Liver (tissue), 10 donors: ENCODE measurements at places on chromosomes 7 and 10. TPM values are rescaled to one million over a fixed set of nuclear protein-coding genes. Genes with fewer than 3 reads are reported as not detected.

DNA sequence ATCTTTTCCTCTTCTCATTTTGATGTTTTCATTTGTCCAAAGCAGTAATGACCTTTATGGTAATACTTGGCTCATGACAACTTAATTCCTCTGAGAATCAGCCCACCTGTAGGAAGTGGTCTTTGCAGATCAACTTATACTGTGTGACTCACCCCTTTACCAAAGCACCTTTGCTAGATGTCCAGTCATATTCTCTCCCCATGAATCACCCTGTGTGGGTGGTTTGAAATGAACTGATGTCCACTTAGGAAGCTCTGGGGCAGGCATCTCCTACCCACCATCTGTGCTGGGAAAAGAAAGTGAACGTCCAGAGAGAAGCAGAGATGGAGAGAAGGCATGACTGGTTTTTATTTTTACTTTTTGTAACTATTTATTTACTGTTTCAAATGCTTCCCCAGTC is 410.3 kb downstream of the KIF20B start:
- H3K27ac ChIP-seq = no peak overlapping the region
- H3K36me3 ChIP-seq = no peaks in the 10 kb centered on the region
- DNase-seq = no peak
- no peak overlapping the region for H3K4me3 ChIP-seq
- no peaks in the 10 kb centered on the region for H3K27me3 ChIP-seq

DNA sequence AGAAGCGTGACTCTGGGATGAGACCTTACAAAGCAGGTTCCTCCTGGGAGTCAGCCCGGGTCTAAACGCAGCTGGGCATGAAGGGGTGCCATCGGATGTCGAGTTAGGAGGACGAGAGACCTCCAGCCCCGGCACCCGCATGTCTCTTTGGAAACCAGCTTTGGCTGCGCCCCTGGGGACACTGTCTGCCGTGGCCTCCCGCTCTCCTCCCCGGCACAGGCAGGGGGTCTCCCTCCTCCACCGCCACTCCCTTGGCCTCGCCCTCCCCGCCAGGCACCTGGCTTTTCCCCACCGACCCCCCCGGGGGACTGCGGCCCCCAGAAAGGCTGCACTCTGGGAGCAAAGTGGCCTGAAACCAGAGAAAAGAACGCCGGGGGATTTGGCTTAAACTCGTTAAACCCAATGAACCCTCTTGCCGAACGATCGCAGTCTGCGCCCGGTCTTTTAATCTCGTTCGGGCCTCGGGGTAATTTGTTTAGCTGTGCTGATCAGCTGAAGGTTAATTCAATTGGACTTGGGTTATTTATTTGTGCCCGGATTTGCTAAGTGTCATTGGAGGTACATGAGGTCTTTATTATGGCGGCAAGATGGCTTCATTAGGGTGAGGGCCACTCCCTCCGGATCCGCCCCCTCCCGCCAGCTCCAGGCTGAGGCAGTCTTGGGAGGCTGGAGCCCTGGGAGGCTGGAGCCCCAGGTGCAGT is 16.4 kb upstream of the PSMG3 start:
- DNase-seq = no peak
- no peaks in the 10 kb centered on the region for H3K36me3 ChIP-seq
- H3K4me3 ChIP-seq = no peak overlapping the region

DNA sequence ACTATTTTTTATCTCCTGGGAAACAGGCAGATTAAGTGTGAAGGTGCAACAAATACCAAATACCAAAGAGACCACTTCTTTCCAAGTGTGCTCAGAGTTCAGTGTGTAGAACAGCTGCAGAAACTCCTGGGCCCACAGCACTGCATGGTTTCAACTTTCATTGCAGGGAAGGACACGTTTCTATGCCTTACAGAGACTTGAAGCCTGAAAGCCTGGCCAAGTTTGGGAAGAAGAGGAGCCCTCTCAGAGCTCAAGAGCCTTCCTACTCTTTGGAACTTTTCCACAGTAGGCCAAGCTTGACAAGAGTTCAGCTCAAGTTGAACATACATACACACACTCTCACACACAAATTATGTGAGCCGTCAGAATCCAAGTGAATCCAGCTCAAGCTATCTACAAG is 2.5 kb downstream of the HOXA4 start:
- H3K36me3 ChIP-seq = no peaks in the 10 kb centered on the region
- H3K27me3 ChIP-seq = peaks cover 21% of the 10 kb centered on the region
- H3K4me1 ChIP-seq = peaks cover 1% of the 10 kb centered on the region
- DNase-seq = no peak

DNA sequence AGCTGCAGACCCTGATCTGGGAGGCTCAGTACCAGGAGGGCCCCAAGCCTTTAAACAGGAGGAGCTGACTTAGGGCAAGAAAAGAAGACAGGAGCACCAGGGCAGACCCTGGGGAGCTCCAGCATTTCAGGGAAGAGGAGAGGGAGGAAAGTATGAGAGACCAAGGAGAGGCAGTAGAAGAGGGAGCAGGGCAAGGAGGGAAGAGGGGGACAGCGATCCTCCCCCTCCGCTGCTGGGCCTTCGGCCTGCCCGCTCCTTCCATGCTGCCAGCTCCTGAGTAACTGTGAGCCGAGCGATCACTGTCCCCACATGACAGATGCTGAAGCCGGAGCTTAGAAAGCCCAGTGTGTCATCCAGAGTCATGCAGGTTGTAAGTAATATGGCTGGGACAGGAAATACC is 65.9 kb downstream of the ALOX5 start:
- H3K36me3 ChIP-seq = no peaks in the 10 kb centered on the region
- no peaks in the 10 kb centered on the region for H3K4me1 ChIP-seq
- DNase-seq = no peak
- no peak overlapping the region for H3K27ac ChIP-seq
- H3K27me3 ChIP-seq = no peaks in the 10 kb centered on the region

GRCh38 chr10:35570397-35570796 is 34.7 kb upstream of the GJD4 start:
- H3K4me1 ChIP-seq = no peaks in the 10 kb centered on the region
- H3K27ac ChIP-seq = no peak overlapping the region
- H3K4me3 ChIP-seq = no peak overlapping the region
- no peak for DNase-seq
- no peaks in the 10 kb centered on the region for H3K27me3 ChIP-seq

DNA sequence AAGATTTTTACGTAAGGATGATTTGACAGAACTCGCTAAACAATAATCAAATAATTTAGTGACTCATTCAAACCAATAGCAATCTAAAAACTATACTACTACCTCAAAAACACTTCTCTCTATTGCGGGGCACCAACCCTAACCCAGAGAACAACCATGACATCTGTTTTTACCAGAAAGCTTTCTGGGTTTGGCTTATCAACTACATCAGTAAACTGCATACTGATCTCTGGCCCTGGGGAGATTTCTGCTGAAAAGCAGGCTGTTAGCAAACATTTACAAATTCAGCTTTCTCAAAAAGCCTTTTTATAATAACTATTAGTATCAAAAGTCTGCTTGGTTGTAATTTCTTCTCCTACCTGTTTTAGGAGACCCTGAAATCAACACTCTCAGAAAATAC is 144.5 kb upstream of the ZWINT start:
- H3K36me3 ChIP-seq = no peaks in the 10 kb centered on the region
- H3K27ac ChIP-seq = no peak overlapping the region
- no peaks in the 10 kb centered on the region for H3K27me3 ChIP-seq
- no peak overlapping the region for H3K4me3 ChIP-seq
- no peaks in the 10 kb centered on the region for H3K4me1 ChIP-seq

DNA sequence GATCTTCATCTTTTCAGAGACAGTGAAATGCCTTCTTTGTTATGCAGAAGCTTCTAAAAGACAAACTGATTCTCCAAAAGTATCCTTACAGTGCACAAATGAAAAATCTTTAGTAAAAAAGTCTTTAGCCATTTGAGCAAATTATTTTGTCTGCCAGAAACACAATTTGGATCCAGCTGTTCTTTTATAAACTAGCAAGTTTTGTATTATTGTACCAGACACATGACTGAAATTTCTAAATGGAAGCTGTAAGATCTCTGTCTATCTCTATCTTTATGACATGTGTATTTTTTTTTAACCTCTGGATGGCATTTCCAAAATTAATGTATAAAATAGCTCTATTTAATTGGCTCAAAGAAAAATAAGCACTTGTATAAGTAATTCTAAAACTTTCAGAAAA is 68.3 kb downstream of the VIPR2 start:
- no peaks in the 10 kb centered on the region for H3K27me3 ChIP-seq
- no peak overlapping the region for H3K4me3 ChIP-seq
- H3K4me1 ChIP-seq = no peaks in the 10 kb centered on the region
- no peaks in the 10 kb centered on the region for H3K36me3 ChIP-seq
- H3K27ac ChIP-seq = no peak overlapping the region

GRCh38 chr7:41336981-41337380 is 365.9 kb downstream of the INHBA start:
- H3K4me3 ChIP-seq = no peak overlapping the region
- H3K36me3 ChIP-seq = no peaks in the 10 kb centered on the region
- peaks cover 18% of the 10 kb centered on the region for H3K4me1 ChIP-seq
- DNase-seq = no peak
- H3K27ac ChIP-seq = no peak overlapping the region

- no peak overlapping the region for H3K4me3 ChIP-seq
- no peak for DNase-seq
- no peak overlapping the region for H3K27ac ChIP-seq
Measured at GRCh38 chr10:82319562-82319961, 444.6 kb downstream of the NRG3 start.

GRCh38 chr7:89770161-89770560 is 384.1 kb upstream of the STEAP1 start:
- no peak overlapping the region for H3K27ac ChIP-seq
- H3K27me3 ChIP-seq = no peaks in the 10 kb centered on the region
- DNase-seq = no peak

DNA sequence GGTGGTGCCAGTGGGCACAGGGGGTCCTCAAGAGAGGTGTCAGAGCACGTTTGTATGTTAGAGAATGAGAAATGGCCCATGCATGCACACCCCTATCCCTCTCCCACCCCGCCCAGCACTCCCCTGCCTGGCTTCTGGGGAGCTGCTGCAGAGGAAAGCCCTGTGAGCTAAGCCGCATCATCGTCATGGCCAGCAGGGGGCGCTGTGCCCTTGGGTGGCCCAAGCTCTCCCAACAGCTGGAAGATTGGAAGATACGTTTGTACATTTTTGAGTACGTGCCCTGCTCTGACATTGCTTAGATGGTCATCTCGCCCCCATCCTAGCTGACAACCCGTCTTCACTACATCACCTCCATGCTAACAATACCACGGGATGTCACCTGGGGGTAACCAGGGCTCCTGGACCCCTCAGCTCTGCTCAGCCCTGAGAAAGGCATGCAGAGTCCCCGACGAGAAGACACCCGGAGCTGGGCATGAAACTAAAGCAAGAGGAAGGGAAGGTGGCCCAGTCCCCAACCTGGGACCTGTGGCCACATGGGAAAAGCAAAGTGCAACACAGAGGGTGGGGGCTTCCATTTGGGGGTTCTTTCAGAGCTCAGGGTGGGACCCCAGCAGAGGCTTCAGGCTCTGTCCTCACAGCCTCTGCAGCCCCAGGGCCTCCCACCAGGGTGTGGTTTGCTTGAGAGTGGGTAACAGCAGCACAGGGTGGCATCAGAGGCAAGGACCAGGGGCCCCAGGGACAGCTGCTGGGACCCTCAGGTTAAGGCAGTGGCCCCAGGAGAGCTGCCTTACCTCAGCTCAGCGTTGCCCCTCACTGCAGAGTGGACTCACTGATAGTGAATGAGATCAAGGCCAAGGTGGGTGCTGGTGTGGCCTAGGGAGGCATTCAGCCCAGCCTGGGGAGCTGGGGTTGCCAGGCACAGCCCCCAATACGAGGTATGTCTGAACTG is 136.6 kb downstream of the PTPN20 start:
- H3K4me1 ChIP-seq = no peaks in the 10 kb centered on the region
- H3K4me3 ChIP-seq = no peak overlapping the region
- DNase-seq = peak; percentile 79
- H3K27ac ChIP-seq = no peak overlapping the region
- H3K27me3 ChIP-seq = no peaks in the 10 kb centered on the region
- no peaks in the 10 kb centered on the region for H3K36me3 ChIP-seq

DNA sequence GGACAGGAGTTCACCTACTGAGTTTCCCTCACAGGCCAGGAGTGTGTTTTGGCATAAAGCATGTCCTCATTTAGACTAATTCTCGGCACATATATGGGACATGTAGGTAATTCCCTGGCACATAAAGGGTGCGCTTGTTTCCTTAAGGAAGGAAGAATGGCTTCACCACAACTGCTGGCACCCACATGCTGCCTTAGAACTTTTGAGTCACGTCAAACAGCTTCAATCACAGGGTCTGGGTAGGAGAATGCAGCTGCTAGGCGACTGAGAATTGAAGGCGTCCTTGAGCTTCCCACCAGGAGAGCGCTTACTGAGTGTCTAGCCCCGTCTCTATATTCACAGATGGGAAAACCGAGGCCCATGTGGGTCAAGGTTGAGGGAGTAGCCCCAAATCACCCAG is 146.1 kb downstream of the CHN2 start:
- no peak overlapping the region for H3K4me3 ChIP-seq
- no peaks in the 10 kb centered on the region for H3K27me3 ChIP-seq
- no peak for DNase-seq
- H3K4me1 ChIP-seq = peaks cover 10% of the 10 kb centered on the region
- no peak overlapping the region for H3K27ac ChIP-seq
- no peaks in the 10 kb centered on the region for H3K36me3 ChIP-seq

- peaks cover 3% of the 10 kb centered on the region for H3K36me3 ChIP-seq
- no peak overlapping the region for H3K4me3 ChIP-seq
- no peak overlapping the region for H3K27ac ChIP-seq
Measured at GRCh38 chr10:100037758-100038315, 28.1 kb upstream of the DNMBP start.

Gene LSM8
- polyA plus RNA-seq = 22.9 TPM

Gene OIT3
- 19.0 TPM for polyA plus RNA-seq

Gene GCK
- 0.22 TPM for polyA plus RNA-seq

Gene SSC4D
- 2.3 TPM for polyA plus RNA-seq

Gene NOC3L
- 6.4 TPM for polyA plus RNA-seq

Gene ZNF33B
- 5.6 TPM for polyA plus RNA-seq

Gene ADAP1
- polyA plus RNA-seq = 0.46 TPM

Gene HOXA5
- 0.90 TPM for polyA plus RNA-seq

Gene TPST1
- 23.8 TPM for polyA plus RNA-seq
